ENCODE measurements at places on chromosomes 6 and 20.

DNA sequence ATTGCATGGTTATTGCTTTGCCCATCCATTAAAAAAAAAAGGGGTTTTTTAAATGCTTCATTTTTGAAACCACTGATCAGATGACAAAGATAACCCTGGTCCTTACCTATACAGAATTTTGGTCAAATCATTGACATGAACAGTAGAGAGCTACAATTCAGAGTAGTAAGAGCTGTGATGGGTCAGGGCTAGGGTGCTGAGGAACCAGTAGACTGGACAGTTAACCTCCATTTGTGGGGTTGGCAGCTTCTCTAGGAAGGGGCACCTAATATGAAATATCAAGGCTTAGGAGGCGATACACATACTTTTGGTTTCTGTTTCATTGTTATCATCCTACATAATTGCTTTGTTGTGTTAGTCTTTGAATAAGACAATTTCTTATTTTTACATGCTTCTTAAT, 55.1 kb downstream of the ORC3 start:
- DNase-seq = no peak

DNA sequence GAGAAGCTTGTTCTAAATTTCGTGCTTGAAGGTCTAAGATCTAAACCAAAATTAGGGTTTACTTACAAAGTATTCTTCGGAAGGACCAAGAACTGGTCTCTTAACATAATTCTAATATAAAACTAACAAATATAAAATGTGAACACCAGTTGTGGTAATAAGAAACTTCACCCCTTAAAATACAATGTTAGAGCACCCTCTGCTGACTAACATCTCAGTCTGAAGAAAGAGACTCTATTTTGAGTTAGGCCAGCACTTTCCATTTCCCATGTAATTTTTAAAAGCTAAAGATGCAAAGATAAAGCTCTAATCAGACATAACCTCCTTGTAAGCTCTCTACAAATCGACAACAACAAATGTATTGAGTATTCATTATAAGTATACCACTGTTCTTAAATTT, 24.6 kb downstream of the ATG5 start:
- DNase-seq = no peak

- no peak for DNase-seq
Observed at GRCh38 chr6:158122048-158122447, 46.0 kb downstream of the SERAC1 start.

DNA sequence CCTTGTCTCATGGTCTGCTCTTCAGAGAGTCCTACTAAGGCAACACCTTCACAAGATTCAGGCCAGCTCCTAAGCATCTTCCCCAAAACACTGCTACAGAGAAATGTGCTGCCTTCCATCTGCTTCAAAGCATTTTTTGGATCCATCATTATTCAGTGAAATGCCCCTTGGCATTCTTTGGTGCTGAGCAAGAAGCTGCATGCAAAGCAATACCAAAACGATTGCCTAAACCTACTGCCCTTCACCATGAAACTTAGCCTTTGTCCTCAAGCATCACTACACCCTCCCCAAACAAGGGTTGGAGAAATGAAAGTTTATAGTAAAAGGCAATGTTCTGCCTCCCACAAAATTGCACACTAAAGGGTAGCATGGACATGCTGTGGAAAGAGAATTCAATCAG, 93.5 kb downstream of the SNAP25 start:
- no peak for DNase-seq
